RWPE2 (cell line): ENCODE measurements at places on chromosomes 5 and 9.

DNA sequence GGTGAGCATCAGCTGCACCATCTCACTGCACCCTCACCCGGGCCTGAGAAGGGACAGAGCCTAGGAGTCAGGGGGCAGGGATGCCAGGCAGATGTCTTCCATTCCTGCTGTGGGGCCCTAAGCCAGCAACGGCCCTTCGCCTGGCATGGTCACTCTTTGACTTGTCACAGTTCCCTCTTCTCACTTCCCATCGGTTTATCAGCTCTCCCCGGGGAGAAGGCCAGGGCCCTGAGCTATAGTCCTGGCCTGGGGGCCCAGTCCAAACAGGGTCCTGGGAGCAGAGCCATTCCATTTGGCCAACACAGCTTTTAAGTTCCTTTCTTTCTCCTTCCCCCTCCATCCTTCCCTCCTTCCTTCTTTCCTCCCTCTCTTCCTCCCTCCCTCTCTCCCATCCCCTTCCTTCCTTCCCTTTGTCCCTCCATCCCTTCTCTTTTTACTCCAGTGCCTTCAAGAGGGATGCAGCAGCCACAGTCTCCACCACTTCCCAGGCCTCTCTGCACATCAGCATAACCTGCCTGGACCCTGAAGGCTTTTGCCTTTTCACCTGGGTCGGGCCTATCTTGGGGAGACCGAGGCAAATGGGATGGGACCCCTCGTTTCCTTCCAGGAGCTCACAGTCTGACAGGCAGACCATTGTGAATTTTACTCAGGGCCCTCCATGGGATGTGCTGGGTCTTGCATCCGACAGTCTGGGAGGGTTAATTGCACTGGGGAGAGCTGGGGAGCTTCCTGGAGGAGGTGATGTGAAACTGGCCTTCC is 4.2 kb downstream of the COL5A1 start:
- DNase-seq = no peak

DNA sequence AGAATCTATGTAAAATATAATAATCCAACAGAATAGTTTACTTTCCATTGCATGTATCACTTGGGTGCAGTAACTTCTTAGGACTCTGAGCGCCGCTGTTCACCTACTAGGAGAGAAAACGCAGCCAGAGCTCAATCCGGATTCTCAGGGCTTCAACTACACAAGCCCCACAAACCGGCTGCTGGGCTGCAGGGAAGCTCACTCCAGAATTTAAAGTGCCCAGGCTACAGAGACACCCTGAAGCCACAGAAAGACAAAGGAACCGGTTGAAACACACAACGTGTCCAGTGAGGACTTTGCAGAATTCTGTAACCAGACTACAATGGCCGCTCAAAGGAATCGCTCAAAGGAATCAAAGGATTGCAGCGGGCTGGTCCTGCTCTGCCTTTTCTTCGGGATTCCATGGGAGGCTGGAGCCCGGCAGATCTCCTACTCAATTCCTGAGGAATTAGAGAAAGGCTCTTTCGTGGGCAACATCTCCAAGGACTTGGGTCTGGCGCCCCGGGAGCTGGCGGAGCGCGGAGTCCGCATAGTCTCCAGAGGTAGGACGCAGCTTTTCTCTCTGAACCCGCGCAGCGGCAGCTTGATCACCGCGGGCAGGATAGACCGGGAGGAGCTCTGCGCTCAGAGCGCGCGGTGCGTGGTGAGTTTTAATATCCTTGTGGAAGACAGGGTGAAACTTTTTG is at the start of gene PCDHGA10:
PCDHGA10 (plus strand) TSS at position 134 of the 686 bp plus-strand sequence; CDS start at position 323, 189 bp downstream.
- no peak for DNase-seq

- DNase-seq = no peak
These were observed 73.6 kb upstream of the DAB2 start for GRCh38 chr5:39498278-39498952.

GRCh38 chr5:115770466-115770865 is 46.0 kb downstream of the CDO1 start:
- DNase-seq = no peak

DNA sequence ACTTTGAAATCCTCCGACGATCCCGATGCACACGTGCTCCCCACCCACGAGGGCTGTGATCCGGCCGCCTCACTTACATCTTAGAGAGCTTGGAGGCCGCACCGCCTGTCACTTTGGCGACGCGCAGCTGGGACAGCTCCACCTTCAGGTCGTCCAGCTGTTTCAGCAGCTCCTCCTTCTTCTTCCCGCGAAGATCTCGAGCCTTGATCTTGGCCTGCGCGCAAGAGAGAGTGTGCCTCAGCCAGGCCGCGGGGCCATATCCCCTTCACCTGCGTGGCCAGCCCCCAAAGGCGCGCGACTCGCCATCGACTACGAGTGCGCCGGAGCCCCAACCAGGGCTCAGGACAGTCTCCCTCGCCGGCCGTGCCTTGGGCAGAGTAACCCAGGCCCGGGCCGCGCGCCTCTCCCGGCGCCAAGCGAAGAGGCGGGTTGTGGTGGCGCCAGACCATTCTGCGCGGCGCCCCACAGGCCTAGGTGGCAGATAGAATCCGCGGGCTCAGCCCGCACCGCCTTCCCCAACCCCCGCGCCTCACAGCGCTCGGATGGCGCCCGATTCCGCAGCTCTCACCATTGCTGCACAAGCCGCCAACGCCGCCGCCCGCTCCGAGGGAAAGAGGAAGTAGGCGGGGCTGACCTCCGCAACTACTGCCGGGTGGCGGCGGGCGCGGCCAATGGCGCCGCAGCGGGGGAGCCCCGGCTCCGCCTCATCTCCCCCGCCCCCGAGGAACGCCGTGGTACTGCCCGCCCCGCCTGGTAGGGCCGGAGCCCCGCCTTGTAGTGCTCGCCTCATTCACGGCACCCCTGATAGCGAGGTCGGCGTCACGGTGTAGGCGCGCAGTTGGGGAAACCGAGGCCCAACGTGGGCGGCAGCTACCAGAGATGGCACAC is at the start of the genes ARPC5L and RPL35:
ARPC5L (plus strand) TSS at position 789 of the 888 bp plus-strand sequence. CDS start 7,161 bp downstream, outside the sequence.
RPL35 (minus strand) TSS at position 616 of the 888 bp plus-strand sequence; CDS start at position 571, 45 bp downstream.
- DNase-seq = peak; percentile 94
